ENCODE measurements at places on chromosomes 1 and 21. TPM values are rescaled to one million over a fixed set of nuclear protein-coding genes. Genes with fewer than 3 reads are reported as not detected.

DNA sequence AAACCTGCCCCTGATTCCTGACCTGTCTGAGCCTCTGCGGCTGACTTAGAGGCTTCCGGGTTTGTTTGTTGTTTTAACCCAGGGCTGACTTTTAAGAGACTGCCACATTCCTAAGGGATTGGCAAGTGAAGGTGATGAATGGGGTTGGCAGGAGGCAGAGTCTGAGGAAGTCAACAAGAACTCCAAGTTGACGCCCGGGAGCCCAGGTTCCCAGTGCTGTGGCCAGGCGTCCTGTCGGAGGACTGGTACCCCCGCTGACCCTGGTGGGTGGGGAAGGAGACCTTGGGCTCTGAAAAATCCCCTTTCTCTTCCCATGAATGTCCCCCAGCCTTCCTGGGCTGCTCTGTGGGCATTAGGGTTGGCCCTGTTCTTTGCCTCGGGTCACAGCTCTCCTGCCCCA, 19.7 kb upstream of the EPS8L3 start:
- no peak for DNase-seq

- no peak for DNase-seq
These were observed 180.6 kb downstream of the PAPPA2 start for GRCh38 chr1:176643536-176643935.

DNA sequence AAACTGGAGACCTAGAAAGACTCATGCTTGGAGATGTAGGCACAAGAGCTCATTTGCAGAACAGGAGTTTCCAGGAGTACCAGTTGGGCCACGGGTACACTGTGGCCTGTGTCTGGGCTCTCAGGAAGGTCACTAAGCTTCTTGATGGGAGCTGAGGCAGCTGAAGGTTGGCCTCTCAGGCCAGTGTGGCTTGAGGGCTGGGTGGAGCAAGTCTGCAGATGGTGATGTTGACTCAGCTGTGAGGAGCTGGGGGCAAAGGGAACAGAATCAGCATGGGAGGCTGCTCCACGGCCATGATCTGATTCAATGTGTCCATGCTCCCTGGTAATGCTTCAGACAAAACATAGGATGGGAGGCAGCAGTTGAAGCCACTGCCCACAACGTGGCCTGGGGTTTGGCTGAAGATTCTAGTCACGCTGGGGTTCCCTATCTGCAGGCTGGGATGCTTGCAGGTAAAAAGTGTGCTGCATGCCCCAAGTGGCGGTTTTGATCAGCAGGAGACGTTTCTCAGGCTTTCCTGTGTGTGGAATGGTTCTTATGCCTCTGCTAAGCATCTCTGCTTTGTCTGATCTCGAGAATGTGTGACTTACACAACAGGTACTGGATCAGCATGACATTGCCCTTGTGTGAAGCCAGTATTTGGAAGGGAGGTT, 15.4 kb upstream of the TENT5C start:
- DNase-seq: no peak

GRCh38 chr1:56816264-56816663, 2.9 kb downstream of the FYB2 start:
- no peak for DNase-seq

GRCh38 chr1:37631036-37631435, 3.7 kb downstream of the RSPO1 start:
- no peak for DNase-seq

- DNase-seq: no peak
These were observed 201.6 kb downstream of the SDCCAG8 start for GRCh38 chr1:243457363-243457982.

DNA sequence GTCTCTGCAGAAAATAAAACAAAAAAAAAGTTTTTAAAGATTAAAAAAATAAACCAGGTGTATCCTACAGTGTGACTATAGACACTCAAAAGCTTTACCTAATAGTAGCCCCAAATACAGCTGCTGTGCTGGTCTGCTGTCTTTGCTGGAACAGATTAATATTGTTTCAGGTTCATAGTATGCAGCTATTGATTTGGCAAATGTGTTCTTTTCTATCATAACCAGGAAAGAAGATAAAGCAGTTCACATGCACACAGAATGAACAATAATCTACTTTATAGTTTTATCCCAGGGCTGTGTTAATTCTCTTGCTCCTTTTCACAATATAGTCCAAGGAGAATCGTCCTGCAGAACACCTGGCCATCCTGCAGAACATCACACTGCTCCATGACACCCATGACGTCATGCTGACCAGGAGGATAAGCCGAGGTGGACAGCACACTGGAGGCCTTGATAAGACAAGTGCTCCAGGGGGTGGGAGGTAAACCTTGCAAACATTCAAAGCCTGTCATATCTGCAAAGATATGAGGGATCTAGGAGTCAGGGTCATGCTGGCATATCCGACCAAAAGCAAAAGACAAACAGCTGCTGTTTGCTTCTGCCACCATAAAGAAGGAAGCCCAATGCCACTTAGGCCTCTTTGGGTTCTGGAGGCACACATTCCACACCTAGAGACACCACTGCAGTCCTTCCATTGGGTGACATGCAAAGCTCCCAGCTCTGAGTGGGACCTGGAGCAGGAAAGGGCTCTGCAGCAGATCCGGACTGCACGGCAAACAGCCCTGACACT, 86.1 kb upstream of the SLC2A1 start:
- no peak for DNase-seq

GRCh38 chr1:182611787-182612186, 7.6 kb upstream of the RGS16 start:
- DNase-seq: no peak

GRCh38 chr1:234631721-234632125, 21.7 kb upstream of the IRF2BP2 start:
- no peak for DNase-seq

GRCh38 chr1:9244501-9245229, 10.1 kb downstream of the H6PD start:
- no peak for DNase-seq

- DNase-seq: peak; percentile 59
These were observed 100.7 kb upstream of the SLC25A33 start for GRCh38 chr1:9438431-9439073.

DNA sequence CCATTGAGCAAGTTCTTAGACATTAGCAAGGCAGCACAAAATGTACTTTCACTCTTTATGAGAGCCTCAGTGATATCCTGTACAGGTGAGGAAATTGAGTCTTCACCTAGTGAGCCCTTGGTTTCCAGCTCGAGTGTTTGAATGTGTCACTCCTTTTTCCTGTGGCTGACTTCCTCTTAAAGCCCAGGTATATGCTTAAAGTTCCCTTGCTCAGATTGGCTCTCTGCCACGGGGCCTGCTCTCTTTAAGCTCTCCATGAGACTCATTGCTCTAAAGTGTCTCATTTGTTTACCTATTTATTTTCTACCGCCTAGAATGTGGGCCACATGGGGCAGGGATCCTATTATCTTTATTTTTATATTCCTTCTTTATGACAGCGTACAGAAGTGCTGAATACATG, 324.9 kb downstream of the SIPA1L2 start:
- DNase-seq: no peak

DNA sequence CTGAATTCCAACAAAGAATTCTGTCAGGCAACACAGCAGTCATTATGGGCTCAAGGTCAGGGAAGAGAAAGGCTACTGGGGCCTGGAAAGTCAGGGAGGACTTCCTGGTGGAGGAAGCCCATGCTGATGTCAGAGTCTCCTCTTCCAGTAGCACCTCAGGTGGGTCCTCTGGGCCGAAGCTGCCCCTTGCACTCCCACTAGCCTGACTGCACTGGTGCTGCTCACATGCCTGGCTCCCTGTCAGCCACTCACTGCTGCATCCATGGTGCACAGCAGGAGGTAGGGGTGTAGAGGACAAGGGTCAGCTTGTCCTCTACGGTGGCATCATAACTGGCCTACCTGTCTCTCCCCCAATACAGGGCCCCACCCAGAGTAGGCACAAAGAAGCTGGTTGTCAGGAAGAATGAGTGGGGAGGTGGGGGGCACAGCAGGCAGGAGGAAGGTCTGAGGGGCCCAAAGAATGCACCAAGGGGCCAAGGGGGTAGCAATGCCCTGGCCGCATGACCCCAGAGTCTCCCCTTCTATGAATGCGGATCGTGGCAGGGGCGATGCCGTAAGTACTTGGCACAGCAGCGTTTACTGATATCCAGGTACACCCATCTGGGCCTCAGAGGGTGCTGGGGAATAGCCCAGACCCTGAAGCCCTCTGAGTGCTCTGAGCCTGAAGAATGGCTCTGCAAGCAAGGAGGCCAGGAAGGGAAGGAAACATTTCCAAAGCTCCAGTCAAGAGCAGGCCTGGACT, 80.3 kb downstream of the GLIS1 start:
- DNase-seq: no peak

GRCh38 chr1:180542113-180542837, 16.5 kb upstream of the OVAAL start:
- no peak for DNase-seq

DNA sequence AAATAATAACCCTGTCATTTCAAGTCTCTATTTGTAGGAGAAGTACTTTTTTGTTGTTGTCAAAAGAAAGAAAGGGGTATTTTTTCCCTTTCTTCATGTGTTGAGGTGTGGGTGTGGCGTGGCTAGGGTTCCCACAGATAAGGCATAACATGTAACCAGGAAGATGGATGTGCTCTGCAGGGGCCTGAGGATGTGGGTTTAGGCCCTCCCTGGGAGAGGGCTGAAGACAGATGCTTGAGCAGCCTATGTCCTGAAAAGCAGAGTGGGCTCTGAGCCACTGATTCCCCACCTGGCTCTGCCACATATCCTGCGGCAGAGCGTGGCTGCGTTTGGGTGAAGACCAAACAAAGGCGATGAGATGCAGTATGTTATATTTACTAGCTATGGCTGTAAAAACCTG, 13.9 kb upstream of the ADAR start:
- no peak for DNase-seq

GRCh38 chr1:12153181-12153785, 13.5 kb upstream of the TNFRSF1B start:
- peak; percentile 26 for DNase-seq

DNA sequence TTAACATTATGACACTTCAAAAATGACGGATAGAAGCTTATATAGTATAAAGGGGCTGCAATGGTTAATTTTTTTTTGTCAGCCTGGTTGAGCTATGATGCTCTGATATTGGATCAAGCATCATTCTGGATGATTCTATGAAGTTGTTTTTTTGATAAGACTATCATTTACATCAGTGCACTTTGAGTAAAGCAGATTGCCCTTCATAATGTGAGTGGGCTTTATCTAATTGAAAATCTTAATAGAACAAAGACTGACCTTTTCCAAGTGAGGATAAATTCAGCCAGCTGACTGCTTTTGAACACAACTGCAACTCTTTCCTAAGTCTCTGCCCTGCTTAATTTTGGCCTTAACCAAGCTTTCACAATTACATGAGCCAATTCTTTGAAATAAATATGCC, 1476.2 kb downstream of the NCAM2 start:
- no peak for DNase-seq

GRCh38 chr21:33980276-33980916, 64.8 kb upstream of the ATP5PO start:
- DNase-seq: no peak

DNA sequence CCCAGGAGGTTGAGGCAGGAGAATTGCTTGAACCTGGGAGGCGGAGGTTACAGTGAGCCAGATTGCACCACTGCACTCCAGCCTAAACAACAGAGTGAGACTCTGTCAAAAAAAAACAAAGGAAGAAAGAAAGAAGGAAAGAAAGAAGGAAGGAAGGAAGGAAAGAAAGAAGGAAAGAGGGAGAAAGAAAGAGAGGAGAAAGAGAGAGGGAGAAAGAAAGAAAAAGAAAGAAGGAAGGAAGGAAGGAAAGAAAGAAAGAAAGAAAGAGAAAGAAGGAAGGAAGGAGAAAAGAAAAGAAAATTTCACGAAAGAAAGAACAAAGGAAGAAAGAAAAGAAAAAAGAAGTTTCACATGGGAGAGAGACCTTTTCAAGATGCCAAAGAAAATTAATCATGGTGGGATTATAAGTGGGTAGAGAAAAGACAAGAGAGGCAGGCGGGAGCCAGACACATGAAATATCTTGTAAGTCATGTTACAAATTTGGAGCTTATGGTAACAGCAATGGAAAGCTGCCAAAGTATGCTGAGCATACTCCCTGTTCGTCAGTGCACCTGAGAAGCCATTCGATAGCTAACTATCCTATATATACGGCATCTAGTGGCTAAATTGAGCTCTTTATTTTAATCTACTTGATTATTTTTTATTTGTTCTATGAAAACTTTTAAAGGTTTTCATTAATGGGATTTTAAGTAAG, 41.3 kb upstream of the TNFSF4 start:
- DNase-seq: no peak

GRCh38 chr1:171152549-171152948, 32.6 kb upstream of the FMO2 start:
- no peak for DNase-seq

- no peak for DNase-seq
These were observed 7.1 kb downstream of the CYB561D1 start for GRCh38 chr1:109500941-109501381.

- no peak for DNase-seq
These were observed 4.3 kb downstream of the INAVA start for GRCh38 chr1:200899015-200899386.

DNA sequence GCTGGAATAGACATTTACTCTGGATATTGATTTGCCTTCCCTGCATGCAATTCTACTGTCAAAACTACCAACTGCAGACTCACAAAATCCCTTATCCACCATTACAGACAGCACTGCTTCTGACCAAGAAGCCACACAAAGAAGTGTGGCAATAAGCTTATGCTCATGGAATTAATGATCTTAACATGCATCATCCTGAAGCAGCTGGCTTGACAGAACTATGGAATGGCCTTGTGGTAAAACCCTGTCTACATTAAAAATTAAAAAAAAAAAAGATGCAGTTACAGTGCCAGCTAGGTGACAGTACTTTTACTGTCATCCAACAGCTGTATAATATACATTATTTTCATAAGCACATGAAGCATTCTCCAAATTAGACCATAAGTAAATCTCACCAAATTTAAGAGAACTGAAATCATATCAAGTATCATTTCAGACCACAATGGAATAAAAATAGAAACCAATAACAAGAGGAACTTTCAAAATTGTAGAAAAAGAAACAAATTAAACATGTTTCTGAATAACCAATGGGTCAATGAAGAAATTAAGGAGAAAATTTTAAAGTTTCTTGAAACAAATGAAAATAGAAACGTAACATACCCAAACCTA, 70.7 kb downstream of the SCMH1 start:
- no peak for DNase-seq

GRCh38 chr21:38780879-38781278, 24.9 kb upstream of the ETS2 start:
- DNase-seq: no peak

DNA sequence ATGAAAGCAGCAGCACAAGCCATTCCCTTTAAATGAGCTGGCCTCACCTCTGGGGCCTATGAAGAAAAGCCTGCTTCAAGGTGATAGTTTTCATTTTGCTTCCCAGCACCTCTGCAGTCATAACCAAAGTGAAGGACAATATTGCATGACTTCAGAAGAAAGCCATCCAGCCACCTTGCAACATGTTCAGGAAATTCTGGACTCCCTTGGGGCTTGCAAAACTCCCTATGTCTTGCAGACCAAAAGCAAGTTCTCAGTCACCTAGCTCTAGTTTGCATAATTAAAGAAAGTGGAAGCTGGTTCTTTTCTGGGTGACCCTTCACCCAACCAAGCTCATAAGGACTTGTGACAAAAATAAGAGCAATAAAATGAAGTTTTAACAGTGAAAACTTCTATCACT, 87.6 kb downstream of the GFI1 start:
- no peak for DNase-seq

Gene CR1
- total RNA-seq: 17.4 TPM

Gene CASQ1
- 6.0 TPM for total RNA-seq

Gene PDXK
- 52.4 TPM for total RNA-seq

Gene GJA5
- 49.7 TPM for total RNA-seq

Gene LCE1A
- total RNA-seq: not detected

Gene PRR9
- total RNA-seq: not detected

Gene CFHR2
- not detected for total RNA-seq

Gene KCNA2
- total RNA-seq: 2.0 TPM

Gene IPO9
- total RNA-seq: 32.6 TPM

Gene GRIK1
- 0.21 TPM for total RNA-seq

Gene SPATA45
- total RNA-seq: not detected

Gene CTSS
- 64.7 TPM for total RNA-seq

Gene BGLAP
- not detected for total RNA-seq

Measured in thoracic aorta (tissue), 2 donors.